ENCODE measurements at places on chromosomes 11 and 22. TPM values are rescaled to one million over a fixed set of nuclear protein-coding genes. Genes with fewer than 3 reads are reported as not detected.

Gene ANKK1
- total RNA-seq, result 1.2 TPM

DNA sequence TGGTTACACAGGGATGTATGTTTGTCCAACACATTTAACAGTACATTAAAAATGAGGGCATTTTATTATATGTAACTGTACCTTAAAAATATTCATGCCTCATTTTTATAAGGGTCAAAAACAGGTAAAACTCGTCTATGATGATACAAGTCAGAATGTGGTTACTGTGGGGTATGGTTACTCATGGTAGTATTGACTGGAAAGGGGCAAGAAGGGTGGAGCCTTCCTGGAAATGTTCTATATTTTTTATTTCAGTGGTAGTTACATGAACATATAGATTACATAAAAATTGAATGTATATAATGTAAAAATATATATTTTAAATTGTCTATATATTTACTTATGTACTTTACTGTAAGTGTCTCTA is 99.8 kb downstream of the STIM1 start:
- no peak for DNase-seq

DNA sequence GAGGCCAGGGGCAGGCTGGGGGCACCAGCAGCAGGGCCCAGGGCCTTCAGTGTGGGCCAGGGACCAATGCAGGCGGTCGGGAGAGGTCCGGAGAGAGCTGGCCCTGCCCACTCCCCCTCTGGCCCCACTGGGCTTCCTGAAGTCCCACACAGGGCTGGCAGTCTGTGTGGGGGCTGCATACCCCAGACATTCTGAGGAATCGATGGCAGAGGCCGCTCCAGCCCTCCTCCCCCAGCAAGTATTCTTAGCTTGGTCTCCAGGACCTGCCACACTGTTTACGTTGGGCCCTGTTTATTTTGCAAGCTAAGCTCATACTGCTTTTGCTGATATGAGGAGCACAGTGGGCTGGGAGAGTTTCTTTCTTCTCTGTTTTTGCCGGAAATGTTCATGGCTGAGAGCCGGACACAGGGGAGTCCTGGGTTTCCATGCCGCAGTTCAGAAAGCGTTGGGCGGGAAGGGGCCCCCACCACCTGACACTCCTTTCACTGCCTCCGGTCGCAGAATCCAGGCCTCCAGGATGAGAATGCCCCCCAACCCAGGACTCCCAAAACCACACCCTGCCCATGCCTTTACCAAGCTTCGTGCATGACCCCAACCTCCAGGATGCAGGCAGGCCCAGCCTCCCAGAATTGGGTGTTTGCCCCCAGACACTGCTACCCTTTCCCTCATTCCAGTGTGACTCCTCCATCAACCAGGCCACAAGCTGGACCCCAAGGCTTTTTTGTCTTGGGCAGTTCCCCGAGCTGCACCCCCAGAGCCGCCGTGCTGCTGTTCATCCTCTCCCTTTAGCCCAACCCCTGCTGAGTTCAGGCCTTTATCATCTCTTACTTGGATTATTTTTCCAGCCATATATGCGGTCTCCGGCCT is 81.8 kb upstream of the KCNQ1OT1 start:
- DNase-seq, result peak; percentile 43

GRCh38 chr22:39175353-39176142 is 23.1 kb upstream of the CBX7 start:
- peak; percentile 60 for DNase-seq

DNA sequence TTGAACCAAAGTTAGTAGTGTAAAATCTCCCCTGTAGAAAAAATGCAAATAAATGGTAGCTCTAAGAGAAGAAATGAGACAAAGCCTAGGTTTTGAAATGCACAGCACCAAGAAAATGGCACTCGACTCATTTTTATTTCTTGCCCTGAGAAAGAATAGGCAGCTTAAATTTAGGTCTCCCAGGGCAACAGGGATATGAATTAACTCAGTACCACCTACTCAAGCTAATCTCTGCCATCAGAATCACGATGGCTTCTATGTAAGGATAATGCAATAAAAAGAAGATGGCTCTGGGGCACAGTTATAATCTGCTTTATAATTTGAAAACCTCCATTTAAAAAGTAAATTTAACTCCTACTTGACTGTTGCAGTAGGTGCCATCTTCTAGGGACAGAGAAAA is 1784.3 kb downstream of the LRRC4C start:
- no peak for DNase-seq

GRCh38 chr11:41935241-41935640 is 475.8 kb upstream of the LRRC4C start:
- no peak for DNase-seq

- DNase-seq, result no peak
Measured at GRCh38 chr11:84292006-84292405, 1005.8 kb upstream of the CCDC90B start.

- no peak for DNase-seq
Measured at GRCh38 chr11:97332271-97332670, 942.5 kb downstream of the JRKL start.

Gene SLC16A8
- not detected for total RNA-seq

Gene OR10A6
- total RNA-seq, result not detected

Gene MIOX
- total RNA-seq, result not detected

Gene SORL1
- 31.8 TPM for total RNA-seq

DNA sequence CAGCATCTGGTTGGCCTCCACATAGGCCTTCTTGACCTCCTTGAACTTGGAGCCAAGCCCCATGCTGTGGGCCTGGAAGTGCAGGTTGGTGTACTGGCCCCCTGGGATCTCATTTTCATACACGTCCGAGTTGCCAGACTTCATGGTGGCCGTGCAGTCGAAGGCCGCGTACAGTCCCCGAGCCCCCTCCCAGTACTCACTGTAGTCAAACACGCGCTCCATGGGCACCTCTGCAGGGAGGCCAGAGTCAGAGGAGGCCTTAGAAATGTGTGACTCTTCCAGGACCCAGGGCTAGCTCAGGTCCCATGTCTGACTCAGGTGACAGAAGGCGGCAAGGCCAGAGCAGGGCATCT is 6.7 kb upstream of the LRFN4 start:
- no peak for DNase-seq

Gene IFITM10
- total RNA-seq, result 1.1 TPM

GRCh38 chr11:62601122-62601371 is 618 bp downstream of the MTA2 start:
- DNase-seq, result no peak

GRCh38 chr11:37511425-37511933 is 913.4 kb upstream of the RAG2 start:
- no peak for DNase-seq

DNA sequence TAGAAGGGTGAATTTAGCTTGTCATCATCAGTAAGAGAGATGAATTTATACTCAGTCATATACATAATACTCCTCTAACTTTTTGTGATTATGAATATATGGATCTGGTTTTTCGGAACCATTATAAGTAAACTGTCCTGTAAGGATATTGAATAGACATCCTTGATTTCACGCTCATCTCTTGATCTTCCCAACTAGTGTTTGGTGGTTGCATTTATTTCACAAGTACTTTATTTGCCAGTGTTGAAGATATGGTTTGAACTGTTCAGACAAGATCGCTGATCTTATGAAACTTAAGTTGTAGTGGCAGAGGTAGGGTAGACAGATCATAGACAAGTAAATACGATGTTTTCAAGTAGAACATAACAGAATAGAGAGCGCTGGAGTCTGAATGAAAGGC is 3.0 kb downstream of the FBXO7 start:
- no peak for DNase-seq

DNA sequence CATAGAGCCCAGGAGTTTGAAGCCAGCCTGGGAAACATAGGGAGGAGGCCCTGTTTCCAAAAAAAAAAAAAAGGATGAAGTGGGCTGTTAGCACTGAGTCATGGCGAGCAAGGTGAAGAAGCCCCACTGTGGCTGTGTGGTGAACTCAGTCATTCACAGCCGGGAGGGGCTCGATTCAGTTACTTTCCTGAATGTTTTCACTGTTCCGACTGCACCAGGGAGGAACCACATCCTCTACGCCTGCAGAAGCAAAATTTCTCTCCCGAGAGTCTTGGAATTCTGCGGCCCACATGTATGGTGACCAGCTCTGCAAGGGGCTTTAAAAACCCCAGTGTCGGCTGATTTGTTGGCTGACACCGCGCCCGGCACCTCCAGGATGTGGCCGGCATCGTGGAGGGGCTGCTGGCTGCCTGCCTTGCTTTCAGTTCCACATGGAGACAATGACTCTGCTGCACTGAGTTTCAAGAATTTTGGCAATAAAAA is 27.8 kb upstream of the GRAMD4 start:
- no peak for DNase-seq

DNA sequence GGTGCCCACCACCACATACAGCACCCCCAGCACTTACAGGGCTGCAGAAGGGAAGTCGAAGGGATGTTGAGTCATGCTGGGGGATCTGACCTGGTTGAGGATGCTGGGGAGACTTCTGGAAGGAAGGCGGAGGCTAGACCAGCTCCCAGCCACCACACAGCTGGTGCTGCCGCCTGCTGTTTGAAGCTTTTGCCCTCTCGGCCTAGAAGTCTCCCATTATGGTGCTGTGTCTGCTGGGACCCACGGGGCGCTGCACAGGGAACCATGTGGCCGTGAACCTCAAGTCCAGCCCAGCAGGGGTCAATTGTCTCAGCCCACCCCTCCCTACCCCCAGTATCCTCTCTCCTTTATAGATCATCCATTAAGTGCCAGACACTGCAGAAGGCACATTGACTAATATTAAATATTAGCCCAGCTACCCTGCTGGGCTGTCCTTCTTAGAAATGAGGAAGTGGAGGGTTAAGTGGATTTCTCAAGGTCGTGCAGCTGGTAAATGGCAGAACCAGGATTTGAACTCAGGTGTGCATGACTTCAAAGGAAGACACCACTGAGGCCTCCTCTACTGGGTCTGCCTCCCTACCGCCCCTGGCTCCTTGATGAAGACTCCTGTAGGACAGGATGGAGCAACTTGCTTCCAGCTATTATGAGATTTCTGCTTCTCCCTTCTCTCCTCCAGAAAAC is 49.7 kb downstream of the CYTH4 start:
- DNase-seq, result no peak

GRCh38 chr11:124276081-124276480 is 19.9 kb downstream of the OR8G5 start:
- DNase-seq, result no peak

DNA sequence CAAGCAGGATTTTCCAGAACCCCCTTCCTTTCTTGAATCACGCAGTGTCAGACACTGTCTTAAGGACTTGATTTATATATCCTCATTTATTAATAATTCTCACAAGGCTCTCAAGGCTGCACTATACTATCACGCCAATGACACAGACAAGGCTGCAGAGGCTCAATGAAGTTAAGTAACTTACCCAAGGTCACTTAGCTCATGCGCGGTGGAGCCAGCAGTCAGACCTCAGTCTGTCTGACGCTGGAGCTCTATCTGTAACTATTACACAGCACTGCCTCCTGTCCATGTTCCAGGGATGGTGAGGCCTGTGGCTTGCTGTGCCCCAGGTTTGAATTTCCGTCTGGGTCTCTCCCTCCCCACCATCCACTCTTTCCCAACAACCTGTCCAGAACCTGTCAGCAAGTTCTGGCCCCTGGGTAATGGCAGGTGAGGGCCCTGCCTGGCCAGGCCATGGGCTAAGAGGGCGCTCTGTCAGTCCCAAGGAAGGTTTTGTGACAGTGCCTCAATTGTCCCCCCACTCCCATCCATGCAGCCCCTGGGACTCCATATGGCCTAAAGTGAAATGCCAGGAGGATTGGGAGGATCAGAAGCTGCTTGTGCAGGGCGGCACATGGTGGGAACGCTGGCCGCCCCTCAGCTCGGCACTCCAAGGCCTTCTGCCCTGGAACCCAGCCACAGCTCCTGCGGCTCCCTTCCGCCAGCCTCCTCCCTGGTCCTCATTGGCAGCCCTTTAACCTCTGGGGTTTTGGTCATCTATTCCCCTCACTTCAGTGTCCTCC is 8.6 kb downstream of the KCNC1 start:
- no peak for DNase-seq

Gene C1QTNF5
- 6.9 TPM for total RNA-seq

Gene SLC22A12
- not detected for total RNA-seq

DNA sequence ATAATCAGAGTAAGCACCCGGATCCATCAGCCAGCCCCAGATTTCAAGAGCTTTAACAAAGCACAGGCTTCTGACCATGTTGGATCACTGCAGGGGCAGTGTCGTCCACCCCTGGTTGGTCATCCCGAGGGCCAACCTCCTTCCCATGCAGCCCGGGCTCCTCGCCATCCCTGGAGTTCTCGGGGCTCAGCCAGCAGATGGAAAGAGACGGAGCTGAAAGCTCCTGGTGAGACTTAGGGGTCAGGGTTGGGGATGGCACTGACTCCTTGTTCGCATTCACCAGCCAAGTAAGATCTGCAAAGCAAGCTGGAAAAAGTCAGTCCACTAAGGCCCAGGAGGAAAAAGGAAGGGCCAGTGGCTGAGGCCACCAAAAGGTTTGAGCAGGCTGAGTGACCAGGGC is 888.9 kb downstream of the BRD1 start:
- no peak for DNase-seq

Gene ARHGAP42
- total RNA-seq, result 4.3 TPM

DNA sequence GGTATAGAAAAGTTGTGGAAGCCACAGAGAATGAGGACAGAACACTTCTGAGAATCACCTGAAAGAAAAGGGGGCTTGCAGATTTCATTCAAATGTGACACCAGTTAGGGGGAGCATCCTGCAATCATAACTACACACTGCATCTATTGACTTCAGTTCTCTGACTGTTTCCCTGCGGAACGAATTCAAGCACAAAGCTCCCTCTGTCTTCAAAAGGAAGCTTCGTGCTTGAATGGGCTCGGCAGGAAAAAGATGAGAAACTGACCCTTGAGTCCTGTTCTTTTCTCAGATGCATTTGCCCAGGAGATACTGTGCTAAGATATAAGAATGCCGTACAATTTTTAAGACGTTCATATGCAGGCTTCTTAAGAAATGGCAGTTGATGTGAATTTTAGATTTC is 2000.4 kb upstream of the RAG2 start:
- DNase-seq, result no peak

Gene THOC5
- total RNA-seq, result 26.8 TPM

GRCh38 chr11:61774411-61774810 is 18.0 kb downstream of the TMEM258 start:
- no peak for DNase-seq

GRCh38 chr11:77019976-77020595 is 14.1 kb upstream of the B3GNT6 start:
- DNase-seq, result no peak

Gene MS4A4A
- 41.2 TPM for total RNA-seq

- no peak for DNase-seq
Measured at GRCh38 chr11:29352273-29352795, 664.5 kb downstream of the KCNA4 start.

DNA sequence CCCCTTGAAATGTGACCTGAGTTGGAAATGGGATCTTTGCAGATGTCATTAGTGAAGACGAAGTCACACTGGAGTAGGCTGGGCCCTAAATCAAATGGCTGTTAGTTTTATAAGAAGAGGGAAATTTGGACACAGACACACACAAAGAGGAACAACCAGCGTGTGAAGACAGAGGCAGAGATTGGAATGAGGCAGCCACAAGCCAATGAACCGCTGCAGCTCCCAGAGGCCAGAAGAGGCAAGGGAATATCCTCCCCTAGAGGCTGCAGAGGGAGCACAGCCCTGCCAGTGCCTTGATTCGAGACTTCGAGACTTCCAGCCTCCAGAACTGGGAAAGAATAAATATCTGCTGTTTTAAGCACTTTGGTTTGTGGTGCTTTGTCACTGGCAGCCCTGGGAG is 484.5 kb downstream of the MN1 start:
- no peak for DNase-seq

GRCh38 chr11:64250415-64251015 is 815 bp upstream of the PLCB3 start:
- no peak for DNase-seq

Gene TBCEL
- 49.8 TPM for total RNA-seq

GRCh38 chr11:128716661-128717210 is 22.9 kb downstream of the FLI1 start:
- DNase-seq, result no peak

Measured in ovary (tissue), 10 donors.